ENCODE measurements at places on chromosomes 2 and 18.

- no peak for DNase-seq
These were observed 70.6 kb downstream of the GDF7 start for GRCh38 chr2:20737505-20737904.

DNA sequence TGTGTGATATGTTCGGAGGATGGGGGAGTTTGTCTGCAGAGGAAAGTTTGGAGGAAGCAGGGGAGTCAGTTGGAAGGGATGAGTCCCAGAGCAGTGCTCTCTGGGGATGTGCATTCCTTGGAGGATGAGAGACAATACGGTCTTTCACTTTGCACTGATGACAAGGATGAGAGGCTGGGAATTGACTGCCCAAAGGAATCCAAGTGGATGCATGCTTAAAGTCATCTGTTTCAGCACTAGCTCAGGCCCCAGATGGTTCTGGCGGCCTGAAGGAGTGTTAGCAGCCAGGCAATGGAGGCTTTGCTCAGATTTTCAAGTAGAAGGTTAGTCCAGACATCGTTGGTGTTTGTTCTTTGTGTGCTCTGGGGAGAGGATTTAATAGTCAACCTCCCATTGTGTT is 100.2 kb downstream of the CRIM1 start:
- no peak for DNase-seq

DNA sequence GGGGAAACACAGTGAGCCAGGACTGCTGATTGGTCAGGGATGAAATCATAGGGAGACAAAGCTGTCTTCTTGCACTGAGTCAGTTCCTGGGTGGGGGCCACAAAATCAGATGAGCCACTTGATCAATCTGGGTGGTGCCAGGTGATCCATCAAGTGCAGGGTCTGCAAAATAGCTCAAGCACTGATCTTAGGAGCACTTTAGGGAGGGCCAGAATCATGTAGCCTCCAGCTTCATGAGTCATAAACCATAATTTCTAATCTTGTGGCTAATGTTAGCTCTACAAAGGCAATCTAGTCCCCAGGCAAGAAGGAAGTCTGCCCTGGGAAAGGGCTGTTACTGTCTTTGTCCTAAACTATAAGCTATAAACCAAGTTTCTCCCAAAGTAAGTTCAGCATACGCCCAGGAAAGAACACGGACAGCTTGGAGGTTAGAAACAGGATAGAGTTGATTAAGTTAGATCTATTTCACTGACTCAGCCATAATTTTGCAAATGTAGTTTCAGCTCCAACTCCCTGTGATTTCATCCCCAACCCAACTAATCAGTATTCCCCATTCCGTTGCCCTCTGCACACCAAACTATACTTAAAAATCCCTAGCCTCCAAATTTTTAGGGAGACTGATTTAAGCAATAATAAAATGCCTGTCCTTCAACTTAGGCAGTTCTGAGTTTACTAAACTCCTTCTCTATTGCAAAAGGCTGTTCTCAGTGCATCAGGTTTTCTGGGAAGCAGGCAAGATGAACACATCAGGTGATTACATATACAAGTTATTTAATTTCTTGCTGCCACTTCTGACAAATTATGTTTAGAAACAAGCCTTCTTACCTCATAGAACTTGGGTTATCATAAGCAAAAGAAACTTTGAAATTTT is 226.9 kb upstream of the SPOPL start:
- no peak for DNase-seq

GRCh38 chr2:120483355-120483754 is 137.4 kb downstream of the INHBB start:
- DNase-seq, result no peak

DNA sequence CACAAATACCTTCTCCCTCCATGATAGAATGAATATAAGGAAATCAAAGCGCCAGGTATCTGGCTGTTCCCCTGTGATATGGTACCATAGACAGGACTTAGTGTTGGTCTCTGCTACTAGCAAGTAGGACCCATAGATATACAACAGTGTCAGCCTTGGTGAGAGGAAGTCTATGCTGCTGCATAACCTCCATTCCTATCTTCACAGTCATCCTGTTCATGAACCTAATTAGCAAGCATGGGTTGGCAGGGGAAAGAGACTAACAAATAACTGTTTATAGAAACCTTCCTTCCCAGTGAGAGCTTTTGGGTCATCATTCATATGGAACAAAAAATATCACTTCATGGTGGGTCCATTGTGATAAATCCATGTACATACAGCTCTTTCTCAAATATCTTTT is 188.9 kb upstream of the FAM98A start:
- DNase-seq, result no peak

- DNase-seq, result no peak
These were observed 286.9 kb downstream of the TMX3 start for GRCh38 chr18:68427951-68428401.
